Coronary artery (tissue), 2 donors: ENCODE measurements at places on chromosomes 2 and 18.
A peak's percentile ranks its signal among the peaks of the same experiment; 100 is the strongest.

GRCh38 chr2:206708286-206708685 lies 9.9 kb downstream of the DYTN start:
- no peak for DNase-seq

GRCh38 chr18:55220523-55220922 lies 261.3 kb upstream of the CCDC68 start:
- no peak for DNase-seq

DNA sequence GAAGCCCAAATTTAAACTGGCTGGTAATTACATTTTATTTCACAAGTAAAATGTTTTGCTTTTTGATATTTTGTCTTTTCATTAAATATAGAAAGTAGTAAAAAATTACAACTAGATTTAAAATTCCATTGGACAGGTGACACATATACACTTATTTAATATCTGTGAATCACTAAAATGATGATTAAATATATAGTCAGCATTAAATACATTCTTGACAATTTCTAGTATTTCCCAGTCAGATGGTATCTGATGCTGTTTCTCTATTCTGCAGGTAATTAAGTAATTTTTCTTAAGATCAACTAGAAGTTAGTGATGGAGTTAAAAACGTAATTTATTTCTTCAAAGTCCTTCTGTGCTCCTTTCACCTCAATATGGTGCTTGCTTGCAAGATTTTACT lies 237.8 kb downstream of the LRRTM4 start:
- DNase-seq, result no peak

- peak; percentile 62 for DNase-seq
These were observed 68.8 kb upstream of the RAB6C start for GRCh38 chr2:129910446-129911362.

DNA sequence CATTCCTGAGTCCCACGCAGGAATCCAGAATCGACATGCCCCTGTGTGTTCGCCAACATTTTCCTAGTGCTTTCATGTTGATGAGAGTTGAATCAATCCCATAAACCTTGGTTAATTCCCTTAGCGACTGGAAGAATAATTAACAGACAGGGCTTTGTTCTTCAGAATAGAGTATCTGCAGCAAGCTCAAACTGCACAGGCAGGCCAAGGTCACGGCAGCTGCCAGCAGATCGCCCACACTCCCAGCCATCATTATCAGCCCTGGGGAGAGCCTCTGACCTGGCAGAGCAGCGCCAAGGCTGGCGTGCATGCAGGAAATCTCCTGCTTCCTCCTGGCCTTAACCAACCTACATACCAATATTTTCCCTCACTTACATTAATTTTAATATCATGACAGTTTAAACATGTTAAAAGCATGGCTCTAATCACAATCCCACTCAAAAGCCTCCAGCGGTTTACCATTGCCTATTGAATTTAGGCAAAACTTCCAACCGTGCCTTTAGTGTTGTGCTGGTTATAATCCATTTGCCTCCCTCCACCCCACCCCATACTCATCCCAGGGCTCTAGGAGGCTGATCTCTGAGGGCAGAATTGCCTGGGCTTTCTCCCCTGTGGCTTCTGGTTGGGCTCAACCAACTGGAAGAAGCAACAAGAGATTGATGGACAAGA lies 46.8 kb upstream of the NCK2 start:
- no peak for DNase-seq

- no peak for DNase-seq
These were observed 136.7 kb downstream of the CCBE1 start for GRCh38 chr18:59560556-59560955.

GRCh38 chr2:144914113-144914512 lies 394.2 kb upstream of the ZEB2 start:
- no peak for DNase-seq

DNA sequence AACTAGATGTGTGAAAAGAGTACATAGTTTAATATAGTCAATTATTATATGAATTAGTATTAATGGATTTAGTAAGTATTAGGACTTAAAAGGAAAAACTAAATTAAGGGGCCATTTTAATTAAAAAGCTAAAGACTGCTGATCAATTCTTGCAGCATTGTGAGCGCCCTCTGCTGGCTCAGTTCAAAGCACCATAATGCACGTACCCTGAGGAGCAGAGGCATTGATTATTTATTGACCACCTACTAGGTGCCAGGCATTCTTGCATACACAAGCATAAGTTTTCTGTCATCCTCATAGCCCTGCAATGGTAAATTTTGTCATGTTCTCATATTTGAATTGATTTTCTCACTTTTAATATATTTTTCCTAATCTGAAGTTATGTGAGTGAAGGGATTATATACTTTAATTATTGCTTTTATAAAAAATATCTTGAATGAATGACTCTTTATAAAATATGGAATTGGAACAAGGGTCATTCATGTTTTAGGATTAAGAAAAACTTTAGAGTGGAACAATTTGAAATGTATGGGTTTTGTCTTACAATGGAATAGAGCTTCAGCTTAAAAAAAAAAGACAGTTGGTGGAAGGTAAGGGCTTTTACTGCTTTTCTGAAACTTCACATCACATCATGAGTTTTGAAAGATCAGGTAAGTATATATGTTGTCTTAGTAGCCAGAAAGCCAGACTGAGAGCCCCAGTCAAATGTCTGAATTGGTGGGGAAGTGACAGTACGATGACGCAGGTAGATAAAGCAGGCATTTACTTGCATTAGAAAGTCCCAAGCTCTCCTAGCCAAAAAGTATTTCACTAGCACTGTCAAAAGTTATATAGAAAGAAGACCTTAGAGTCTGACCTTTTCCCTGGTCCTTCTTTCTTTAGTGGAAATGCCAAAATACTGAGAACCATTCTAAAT lies 9.7 kb downstream of the ITGA4 start:
- no peak for DNase-seq

DNA sequence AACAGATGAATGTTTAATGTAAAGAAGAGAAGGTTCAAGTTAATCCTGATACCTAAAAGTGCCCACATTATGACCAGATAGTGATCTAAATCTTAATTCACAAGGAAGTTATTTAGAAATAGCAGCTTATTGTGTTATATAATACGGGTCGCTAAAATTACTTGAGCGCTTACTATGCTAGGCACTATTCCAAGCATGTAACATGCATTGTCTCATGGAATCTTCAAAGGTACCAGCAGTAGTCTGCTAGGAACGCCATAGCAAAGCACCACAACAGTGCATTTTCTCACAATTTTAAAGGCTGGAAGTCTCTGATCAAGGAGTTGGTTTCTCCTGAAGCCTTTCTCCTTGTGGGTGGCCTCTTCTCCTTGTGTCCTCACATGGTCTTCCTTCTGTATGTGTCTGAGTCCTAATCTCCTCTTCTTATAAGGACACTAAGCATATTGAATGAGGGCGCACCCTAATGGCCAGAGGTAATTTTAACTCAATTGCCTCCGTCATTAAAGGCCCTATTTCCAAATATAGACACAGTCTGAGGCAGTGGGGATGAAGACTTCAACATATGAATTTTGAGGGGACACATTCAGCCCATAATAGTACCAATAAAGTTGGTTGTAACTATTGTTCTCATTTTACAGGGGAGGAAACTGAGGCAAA lies 118.4 kb downstream of the LRRC30 start:
- no peak for DNase-seq

DNA sequence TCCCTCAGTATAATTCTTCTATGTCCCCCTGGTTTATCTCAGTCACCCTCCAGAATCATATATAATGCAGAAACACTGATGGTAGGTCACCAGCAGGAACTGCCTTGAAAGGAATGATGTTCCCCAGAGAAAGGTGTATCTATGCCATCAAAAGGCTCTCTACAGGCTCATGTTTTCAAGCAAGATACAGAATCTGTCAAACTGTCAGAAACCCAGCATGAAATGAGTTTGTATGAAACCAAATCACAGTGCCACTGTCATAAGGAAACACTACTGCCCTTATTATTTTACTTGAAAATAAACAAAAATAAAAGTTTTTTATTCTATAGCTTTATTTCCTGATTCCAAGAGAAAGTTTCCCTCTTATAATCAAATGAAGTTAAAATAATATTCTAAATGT lies 1064.5 kb upstream of the DDX18 start:
- DNase-seq, result no peak

GRCh38 chr2:43132683-43133301 lies 93.6 kb downstream of the ZFP36L2 start:
- DNase-seq, result no peak

GRCh38 chr2:85950743-85951142 lies 62.0 kb upstream of the ST3GAL5 start:
- DNase-seq, result no peak

GRCh38 chr2:152646775-152647174 lies 70.5 kb downstream of the PRPF40A start:
- DNase-seq, result no peak

- DNase-seq, result no peak
These were observed 159.6 kb upstream of the LMAN1 start for GRCh38 chr18:59518705-59519104.

GRCh38 chr2:236633219-236633570 lies 63.6 kb downstream of the ACKR3 start:
- DNase-seq, result peak; percentile 56

DNA sequence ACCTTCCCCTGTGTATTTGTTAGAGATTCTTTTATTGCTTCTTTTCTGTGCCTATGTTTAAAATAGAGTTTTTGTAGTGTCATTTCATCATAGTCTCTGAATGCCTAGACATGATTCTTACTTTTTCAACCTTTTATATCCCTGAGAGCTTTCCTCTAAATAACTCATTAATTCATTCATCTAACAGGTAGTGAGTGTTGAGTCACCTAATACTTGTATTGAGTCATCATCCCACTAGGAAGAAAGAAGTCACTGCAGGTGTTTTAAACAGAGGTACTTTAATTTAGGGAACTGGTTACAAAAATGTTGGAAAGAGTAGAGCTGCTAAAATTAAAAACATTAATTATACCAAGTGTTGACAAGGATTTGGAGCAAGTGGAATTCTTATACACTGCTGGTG lies 18.5 kb upstream of the NMS start:
- DNase-seq, result no peak

- no peak for DNase-seq
These were observed 214.5 kb upstream of the FBXO11 start for GRCh38 chr2:48120759-48121242.

GRCh38 chr2:190213441-190214335 lies 105.9 kb downstream of the HIBCH start:
- no peak for DNase-seq

DNA sequence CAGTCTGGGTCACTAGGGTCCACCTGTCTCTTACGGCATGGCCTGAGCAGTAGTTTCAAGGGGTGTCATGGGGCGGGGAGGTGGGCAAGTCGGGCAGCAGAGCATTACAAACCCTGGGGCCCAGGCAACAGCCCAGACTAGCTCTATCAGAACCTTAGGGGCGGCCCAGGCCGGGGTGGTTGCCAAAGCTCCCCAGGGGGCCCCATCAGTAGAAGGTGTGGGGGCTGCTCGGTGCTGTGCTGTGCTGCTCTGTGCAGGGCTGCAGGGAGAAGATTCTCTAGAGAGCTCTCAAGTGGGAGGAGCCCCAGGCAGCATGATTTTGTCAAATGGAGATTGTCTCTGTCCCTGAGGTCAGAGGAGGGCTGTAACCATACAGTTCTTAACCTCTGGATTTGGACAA lies 36.4 kb upstream of the SLC14A1 start:
- peak; percentile 61 for DNase-seq

DNA sequence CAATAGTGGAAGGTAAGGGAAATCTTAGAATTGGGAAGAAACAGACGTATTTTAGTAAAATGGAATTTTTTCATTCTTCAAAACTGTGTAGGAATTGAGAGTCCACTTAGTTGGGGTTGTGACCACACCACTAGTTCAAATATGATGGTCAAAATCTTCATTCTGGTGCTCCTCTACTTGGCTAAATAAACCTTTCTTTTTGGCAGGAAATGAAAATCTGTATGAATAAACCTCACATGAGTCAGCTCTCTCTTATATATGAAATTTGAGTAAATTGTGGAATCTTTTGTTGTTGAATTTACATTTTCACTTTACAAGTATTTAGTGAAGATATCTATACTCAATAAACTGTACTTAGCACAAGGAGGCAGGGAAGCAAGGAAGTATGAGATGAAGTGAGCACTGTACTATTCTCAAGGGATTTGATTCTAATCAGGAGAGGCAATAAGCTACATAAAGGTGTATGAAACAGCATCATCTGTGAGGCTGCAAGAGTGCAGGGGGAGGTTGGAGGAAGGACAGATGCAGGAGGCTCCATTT lies 20.5 kb downstream of the IL18R1 start:
- DNase-seq, result no peak

- DNase-seq, result no peak
These were observed 88.9 kb upstream of the CYP1B1 start for GRCh38 chr2:38164881-38165280.

- DNase-seq, result no peak
These were observed 565.2 kb upstream of the ID2 start for GRCh38 chr2:8116661-8117060.

DNA sequence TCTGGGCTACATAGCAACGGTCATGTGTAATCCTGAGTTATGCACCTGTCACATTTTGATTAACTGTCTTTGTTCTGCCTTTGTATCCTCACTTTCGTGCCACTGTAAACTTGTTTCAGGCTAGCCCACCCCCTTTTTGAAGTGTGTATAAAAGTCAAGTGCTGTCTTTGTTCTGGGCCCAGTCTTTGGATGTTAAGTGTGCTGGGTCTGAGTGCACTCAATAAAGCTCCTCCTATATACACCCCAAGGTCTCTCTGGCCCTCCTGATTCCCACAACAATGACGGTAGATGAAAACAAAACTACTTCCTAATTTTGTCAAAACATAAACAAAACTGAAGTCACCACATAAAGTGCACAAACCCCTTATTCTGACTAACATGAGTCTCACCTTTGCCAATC lies 633.4 kb downstream of the DSC3 start:
- no peak for DNase-seq

GRCh38 chr2:222982010-222982908 lies 69.7 kb upstream of the KCNE4 start:
- no peak for DNase-seq
